ENCODE measurements at places on chromosomes 2 and 18. TPM values are rescaled to one million over a fixed set of nuclear protein-coding genes. Genes with fewer than 3 reads are reported as not detected.

Gene LHCGR
- not detected for total RNA-seq

- H3K4me1 ChIP-seq: no peaks in the 10 kb centered on the region
- H3K4me3 ChIP-seq: no peak overlapping the region
- DNase-seq: no peak
Observed at GRCh38 chr2:204135752-204136151, 199.2 kb downstream of the ICOS start.

- no peak overlapping the region for H3K27ac ChIP-seq
- H3K36me3 ChIP-seq: no peaks in the 10 kb centered on the region
- H3K27me3 ChIP-seq: peaks cover 22% of the 10 kb centered on the region
- DNase-seq: no peak
- peaks cover 26% of the 10 kb centered on the region for H3K4me1 ChIP-seq
- no peak overlapping the region for H3K4me3 ChIP-seq
Observed at GRCh38 chr18:23631312-23631711, 31.4 kb downstream of the ANKRD29 start.

Gene GCKR
- not detected for total RNA-seq

DNA sequence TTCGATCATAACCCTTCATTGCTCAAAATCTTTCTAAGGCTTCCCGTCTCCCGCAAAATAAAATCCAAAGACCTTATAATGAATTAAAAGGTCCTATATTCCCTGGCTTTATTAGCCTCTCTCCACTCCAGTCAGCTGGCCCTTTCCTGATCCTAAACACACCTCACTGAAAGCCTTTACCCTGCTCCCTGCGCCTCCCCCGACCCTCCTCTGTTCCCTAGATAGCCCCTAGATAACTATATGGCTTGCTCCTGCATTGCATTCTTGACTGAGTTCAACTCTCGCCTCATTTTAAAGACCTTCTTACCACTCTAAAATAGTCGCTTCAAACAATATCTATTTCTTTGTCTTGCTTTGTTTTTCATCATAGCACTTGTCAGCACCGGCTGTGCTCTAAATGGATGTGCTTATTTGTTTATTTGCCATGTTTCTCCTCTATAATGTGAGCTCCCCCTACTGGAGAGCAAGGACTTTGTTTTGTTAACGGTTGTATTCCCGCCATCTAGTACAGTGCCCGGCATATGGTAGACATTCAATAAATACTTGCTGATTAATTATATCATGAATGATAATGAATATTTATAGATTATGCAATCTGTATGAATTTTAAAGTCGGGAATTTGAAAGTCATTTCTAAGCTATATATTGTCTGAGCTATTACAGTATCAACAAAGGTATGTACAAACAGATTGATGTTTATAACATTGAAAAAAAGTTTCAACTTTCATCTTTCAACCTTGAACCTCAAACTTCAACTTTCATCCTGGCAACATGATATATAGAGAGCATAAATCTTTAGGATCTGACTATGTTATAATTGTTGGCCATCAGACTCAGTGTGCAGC is 32.4 kb upstream of the VIT start:
- DNase-seq: no peak
- no peak overlapping the region for H3K4me3 ChIP-seq
- peaks cover 11% of the 10 kb centered on the region for H3K27me3 ChIP-seq
- H3K27ac ChIP-seq: no peak overlapping the region
- H3K36me3 ChIP-seq: no peaks in the 10 kb centered on the region
- no peaks in the 10 kb centered on the region for H3K4me1 ChIP-seq

Gene C2orf15
- total RNA-seq: 0.18 TPM

DNA sequence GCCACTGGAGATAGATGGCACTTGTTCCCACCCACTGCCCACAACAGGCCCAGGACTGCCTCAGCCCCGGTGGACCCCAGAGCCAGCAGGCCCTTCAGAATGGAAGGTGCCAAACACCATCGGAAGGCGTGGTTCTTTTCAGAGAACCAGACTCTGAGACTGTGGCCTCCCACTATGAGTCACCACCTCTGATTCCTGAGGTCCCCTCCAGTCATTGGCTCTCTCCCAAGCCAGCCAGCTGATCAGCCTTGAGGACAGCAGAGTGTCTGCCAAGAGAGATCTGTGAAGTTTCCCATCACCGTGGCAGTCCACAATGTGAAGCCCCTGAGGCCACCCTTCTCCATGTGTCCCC is 10.4 kb upstream of the MAP3K2 start:
- H3K4me3 ChIP-seq: no peak overlapping the region
- peak overlapping the region; percentile 52 for H3K27ac ChIP-seq
- peak; percentile 72 for DNase-seq

Gene GREB1
- 0.33 TPM for total RNA-seq

DNA sequence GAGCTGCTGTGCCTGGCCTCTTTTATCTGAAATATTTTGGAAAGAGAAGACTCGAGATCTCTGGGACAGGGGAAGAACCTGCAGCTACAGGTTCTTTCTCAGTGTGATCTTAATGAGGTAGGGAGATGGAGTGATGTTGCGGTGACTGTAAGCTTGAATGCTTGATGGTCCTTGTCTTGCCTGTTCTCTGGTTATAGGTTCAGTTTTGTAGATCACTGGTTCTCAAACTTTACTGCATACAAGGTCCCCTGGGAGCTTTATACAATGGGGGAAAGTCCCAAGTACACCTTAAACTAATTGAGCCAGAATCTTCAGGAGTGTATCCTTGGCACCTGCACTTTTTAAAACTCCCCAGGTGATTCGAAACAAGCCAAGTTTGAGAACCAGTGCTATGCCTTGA is 136.7 kb upstream of the CXCR4 start:
- H3K4me3 ChIP-seq: no peak overlapping the region
- peaks cover 2% of the 10 kb centered on the region for H3K27me3 ChIP-seq
- no peaks in the 10 kb centered on the region for H3K36me3 ChIP-seq
- DNase-seq: no peak
- no peak overlapping the region for H3K27ac ChIP-seq

Gene CDCA7
- 66.6 TPM for total RNA-seq

Gene KLHL30
- not detected for total RNA-seq

GRCh38 chr18:41972067-41972925 is 17.3 kb downstream of the PIK3C3 start:
- no peak overlapping the region for H3K27ac ChIP-seq
- no peak for DNase-seq
- H3K27me3 ChIP-seq: no peaks in the 10 kb centered on the region
